ENCODE measurements at places on chromosomes 4 and X. TPM values are rescaled to one million over a fixed set of nuclear protein-coding genes. Genes with fewer than 3 reads are reported as not detected.

Gene OTUD6A
- not detected for total RNA-seq

- no peak for DNase-seq
These were observed 3.4 kb upstream of the GK start for GRCh38 chrX:30649859-30650258.

Gene PHKA2
- 72.2 TPM for total RNA-seq

- no peak for DNase-seq
These were observed 352.0 kb downstream of the TRAM1L1 start for GRCh38 chr4:116733370-116733769.

Gene ARHGAP24
- total RNA-seq: 15.0 TPM

DNA sequence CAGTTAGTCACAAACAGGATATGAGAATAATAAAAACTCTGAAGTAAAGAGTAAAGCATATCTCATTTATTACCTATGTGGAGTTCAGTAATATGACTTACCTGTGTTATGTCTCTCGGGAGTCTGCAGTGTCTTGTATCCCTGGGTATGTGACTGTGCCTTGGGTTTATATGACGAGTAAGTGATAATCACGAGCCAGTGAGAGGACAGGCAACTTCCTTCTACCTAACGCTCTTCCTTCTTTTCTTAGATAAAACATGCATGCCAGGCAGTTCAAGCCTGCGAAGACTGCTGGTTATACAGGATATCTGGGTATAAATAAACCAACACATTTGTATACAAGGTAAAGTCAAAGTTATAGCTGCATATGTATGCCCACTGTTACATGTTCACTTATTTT is at the start of gene HPGDS:
TSS of gene HPGDS (minus strand) at position 143 of the 400 bp plus-strand sequence. CDS start 8,207 bp downstream, outside the sequence.
- DNase-seq: no peak

Gene UCP1
- not detected for total RNA-seq

GRCh38 chr4:5133201-5133600 is 81.9 kb downstream of the STK32B start:
- DNase-seq: no peak

DNA sequence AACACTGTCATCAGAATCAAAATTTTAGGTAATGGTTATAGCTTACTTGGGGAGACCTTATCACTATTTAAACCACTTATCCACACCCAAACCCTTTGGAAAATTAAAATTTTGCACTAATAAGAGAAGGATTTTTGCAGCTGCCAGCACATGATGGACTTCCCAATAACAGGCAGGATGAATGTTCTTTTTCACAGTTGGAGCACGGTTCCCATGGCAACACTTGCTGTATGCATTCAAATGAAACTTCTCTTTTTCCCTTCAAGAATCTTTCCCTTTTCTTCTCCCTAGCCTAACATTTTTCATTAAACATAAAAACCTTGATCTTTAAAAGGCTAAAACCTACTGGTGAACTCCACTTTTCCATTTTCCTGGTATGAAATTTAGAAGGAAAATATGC is 768.2 kb downstream of the KCTD8 start:
- no peak for DNase-seq
